Thoracic aorta (tissue), 2 donors: ENCODE measurements at places on chromosomes 7 and 10.

DNA sequence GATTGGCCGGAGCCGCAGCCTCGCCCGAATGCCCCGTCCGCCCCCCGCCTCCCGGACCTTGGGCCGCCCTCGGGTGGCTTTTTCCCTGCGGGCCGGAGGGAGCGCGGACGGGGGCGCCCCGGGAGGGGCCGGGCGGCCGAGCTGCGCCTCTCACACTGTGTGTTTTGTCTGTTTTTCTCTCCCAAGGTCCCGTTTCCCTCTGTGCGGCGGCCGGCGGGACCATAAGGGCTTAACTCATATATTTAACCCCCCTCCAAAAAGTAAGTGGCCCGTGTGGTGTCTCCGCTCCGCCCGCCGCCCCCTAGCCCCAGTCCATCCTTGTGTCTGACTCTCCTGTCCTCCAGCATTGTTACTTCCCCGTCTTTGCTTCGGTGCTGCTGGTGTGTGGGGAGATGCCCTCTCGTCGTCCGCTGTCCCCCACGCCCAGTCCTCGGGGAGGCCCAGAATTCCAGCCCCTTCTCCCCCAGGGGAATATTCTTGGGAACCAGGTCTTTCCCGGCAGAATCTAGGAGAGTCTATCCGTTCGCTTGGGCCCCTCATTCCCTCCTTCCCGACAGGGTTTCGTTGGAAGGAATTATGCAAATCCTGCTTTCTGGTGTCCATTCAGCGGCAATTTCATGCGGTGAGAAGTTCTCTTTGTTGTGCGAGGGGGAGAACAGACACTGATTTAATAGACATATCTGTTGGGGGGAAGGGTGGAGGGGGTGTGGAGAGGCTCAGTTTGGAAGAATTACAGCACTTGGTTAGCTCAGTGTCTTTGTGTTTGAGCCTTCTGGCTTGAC is 1.3 kb downstream of the LCOR start:
- no peak for DNase-seq

DNA sequence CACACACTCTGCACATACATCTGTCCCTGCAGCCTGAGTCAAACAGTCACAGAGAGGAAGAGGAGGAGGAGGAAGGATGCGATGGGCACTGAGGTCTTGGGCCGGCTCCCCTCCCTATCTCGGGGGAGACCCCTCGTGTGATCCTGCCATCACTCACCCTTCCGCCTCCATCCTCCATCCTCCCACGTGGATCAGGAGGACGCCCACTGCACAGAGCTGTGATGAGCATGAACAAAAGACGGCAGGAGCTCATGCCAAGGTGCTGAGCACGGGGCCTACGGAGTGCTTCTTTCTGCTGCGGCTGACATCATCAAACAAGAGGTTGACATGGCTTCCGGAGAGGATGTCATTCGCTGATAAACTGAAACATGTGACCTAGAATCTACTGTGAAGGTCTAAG is 68.0 kb downstream of the DIP2C start:
- no peak for DNase-seq

GRCh38 chr7:131602304-131602993 is 46.0 kb upstream of the PODXL start:
- DNase-seq = no peak

DNA sequence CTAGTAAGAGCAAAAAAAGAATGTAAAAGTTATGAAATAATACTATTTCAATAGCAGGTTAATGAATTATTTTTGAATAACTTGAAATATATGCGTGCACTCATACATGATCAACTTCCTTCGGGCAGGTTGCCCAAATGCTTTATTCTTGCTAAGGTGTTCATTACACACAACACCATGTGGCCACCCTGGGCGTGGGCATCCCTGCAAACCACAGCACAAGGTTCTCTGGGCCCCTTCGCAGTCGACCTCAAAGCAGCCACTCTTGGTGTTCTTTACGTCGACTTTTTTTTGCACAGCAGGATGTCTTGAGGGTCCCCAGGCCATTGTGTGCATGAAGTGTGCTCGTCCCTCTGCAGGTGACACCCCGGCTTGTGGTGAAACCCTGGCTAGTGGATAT is 300.7 kb upstream of the PITRM1 start:
- DNase-seq = no peak

GRCh38 chr10:126207851-126208250 is 180.4 kb downstream of the ADAM12 start:
- DNase-seq = no peak

DNA sequence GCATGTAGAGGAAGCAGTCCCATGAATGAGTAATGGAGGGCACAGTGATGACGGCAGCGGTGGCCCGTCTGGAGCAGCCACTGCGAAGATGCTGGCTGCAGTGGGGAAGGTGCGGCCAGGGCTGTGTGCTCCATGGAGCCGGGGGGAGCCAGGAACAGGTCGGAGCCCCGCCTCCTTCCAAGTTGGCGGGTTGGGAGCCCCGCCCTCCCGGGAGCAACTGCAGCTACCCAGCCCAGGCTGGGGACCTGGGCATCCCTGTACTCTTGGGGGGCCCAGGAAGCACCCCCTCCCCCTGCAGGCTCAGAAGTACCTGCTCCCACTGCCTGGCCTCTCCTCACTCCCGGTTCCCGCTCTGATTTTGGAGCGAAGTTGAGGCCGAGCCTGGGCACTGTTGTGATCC is 175.1 kb upstream of the ADCY1 start:
- DNase-seq = no peak

GRCh38 chr7:19715499-19715898 is 6.7 kb upstream of the POLR1F start:
- no peak for DNase-seq

DNA sequence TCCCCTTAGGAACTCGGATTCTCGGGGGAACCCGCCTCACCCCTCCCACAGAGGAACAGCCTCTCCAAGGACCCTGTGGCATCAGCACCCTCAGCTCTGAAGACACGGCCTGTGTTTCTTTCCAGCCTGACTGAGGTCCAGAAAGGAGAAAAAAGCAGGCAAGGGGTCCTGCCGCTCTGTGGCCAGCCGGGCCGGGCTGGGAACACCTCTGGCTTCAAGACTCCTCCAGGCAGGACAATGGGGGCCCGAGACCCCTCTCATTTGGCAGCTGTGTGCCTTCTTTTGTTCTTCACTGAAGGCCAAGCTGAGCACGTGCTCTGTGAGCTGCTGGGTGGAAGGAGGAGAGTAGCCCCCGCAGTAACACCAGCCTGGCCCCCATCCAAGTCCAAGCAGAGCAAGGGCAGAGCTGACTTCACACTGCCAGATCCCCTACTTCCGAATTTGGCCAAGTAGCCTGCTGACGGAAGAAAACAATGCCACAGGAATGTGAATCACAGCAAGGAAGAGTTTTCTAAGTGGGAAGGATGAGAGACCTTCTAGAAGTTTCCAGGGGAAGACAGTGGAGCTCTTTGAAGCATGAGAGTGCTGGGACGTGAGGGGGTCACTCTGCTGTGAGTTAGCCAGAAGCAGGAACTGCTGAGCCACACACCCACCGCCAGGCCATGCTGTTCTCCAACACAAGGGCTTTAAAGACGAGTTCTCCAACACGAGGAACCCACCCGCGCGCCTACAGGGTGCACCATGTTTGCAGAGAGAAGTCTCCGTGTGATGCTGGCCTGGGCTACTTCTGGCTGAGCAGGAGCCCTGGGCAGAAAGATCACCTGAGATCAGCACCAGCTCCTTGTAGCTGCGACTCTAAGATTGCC is 3.1 kb downstream of the CNPY1 start:
- no peak for DNase-seq

GRCh38 chr7:114977277-114977676 is 55.4 kb downstream of the MDFIC start:
- DNase-seq = no peak

DNA sequence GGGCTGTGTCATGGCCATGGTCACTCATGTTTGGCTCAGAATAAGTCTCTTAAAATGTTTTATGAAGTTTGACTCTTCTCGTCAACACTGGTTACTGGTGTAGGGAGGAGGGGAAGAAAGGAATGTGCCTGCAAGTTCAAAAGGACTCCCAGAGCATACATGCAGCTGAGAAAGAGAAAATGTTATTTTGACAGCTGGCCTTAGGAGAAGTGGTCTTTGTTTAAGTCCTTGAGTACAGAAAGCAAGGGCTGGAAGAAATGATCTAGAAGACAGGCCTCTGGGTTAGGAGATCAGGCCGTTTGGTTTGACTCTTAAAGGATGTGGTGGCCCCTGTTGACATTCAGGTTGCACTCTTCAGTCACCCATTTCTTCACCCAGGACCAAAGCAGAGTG is 245.5 kb downstream of the REEP3 start:
- no peak for DNase-seq

DNA sequence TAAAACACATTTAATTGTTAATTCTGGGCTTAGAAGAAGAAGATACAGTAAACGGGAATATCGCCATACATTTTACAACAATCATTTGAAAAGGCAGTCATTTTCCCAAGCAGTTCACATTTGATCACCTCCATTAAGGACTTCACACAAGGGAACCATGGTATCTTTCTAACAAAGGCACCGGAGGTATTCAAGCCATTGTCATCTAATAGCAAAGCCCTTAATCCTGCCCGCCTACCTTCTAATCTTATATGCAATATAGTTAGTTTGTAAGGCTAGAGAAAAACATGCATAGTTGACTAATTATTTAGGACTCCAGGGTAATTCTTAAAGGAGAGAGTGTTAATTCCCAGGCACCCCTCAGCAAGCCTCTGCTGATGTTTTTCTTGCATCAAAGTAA is 83.1 kb downstream of the MRPL32 start:
- no peak for DNase-seq

DNA sequence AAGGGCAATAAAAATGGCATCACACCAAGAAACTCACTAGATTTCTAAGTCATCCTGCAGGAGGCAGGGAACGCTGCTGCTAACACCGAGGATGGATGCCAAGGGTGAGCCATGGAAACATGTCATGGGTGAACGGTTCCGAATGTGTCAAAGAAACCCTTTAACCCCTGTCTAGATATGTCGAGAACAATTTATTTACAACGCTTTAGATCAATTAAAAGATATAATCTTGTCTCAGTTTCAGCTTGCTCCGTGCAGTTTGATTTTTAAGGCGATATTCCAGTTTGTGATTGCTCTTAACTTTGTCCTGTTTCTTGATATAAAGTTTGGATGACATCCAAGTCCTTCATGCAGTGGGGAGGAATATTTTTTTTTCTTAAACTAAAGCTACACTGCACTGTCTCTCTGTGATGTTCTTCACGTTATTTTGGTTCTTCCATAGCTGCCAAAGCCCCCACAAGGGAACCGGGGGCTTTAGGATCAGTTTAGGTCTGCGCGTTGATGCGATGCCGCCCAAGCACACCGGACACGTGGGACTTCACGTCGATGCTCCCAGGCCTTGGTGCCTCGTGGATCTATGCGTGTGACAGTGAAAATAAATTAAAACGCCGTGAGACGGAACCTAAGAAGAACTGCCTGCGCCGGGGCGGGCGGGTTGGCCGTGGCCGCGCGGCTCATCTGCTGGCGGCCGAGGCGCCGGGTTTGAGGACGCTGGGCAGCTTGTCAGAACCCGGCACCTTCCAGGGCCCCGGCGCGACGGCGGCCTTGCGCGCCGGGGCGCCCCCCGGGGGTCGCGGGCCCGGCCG is 220.3 kb downstream of the PHTF2 start:
- DNase-seq = peak; percentile 30

DNA sequence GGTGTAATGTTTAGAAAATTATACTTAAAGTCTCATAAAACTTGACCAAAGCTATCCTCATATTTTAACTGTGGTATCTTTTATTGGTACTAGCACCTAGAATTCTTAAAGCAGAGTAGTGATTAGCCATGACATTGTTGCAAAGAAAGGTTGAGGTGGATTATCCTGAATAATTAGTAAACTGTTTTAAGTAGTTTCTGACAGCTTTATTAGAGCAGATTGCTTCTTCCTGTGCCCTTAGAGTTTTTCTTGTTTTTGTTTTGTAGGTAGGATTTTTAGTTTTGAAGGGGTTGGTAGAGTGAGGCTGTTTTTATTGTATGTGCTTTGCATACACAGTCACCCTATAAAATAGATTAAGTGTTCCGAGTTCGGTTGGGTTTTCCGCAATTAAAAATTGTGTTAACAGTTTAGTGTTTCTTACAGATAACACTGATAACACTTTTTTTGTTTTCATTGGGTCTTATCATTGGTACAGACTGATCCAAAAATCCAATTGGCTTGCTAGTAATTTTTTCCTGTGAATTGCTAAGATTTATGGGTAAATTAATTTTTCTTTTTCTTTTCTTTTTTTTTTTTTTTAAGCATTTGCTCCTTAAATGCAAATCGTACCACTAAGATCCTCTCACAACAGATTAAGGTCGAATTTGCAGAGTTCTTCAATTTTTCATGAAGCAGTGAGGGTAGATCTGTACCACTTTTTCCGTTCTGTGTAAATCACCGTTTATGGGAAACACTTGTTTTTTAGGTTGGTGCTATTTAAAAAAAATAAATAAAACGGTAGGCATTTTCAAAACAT is 2.1 kb upstream of the PBLD start:
- DNase-seq = no peak

- DNase-seq = no peak
Observed at GRCh38 chr10:109958059-109958458, 34.7 kb upstream of the XPNPEP1 start.

DNA sequence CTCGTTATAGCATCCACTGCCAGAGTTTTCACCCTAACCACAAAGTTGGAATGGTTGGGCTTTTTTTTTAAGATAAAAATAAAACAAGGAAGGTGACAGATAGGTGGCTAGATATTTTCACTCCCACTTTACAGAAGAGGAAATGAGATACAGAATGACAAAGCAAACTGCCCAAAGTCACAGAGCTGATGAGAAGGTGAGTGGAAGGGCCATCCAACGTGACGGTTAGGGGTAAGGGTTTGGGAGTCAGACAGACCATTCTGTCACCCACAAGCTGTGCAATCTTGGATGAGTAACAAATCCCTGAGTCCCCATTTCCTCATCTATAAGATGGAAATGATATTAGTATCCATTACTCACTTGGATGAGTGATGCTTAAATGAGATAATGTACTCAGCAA is 106.9 kb upstream of the PDLIM1 start:
- DNase-seq = no peak

- DNase-seq = no peak
Observed at GRCh38 chr7:23208316-23208715, 26.5 kb downstream of the NUP42 start.

DNA sequence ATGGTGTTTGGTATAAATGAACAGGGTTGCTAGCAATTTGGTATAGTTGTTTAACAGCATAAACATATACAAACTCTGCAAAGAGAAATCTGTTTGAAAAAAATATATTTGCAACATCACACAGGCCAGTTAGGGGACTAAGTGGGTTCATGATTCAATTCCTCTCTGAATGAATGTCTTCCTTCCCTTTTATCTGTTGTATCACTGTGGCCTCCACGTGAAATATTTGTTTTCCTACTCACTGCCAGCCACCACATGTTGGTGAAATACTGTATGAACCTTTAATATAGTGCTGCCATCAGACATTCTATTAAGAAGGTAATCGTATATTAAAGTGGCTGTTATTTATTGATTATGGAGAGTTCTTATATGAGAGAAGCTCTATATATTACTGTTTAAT is 157.0 kb downstream of the ARID5B start:
- DNase-seq = no peak

DNA sequence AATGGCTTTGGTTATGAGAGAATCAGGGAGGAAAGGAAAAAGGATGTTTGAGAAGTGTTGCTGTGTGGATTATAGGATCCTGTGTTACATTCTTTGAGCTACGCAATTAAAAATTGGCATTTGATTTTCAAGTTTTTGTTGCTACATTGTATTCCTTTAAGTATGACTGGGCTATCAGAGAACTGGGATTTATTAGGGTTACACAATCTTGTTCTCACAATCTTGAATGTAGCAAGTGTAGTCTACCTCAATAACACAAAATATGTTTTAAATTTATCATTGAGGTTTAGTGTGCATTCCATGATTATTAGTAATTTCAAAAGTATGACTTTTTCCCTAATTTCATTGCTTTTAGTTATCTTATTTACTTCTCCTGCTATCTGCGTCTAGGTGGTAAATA is 113.9 kb downstream of the CACNB2 start:
- DNase-seq = no peak

- DNase-seq = no peak
Observed at GRCh38 chr7:146423446-146423845, 306.8 kb downstream of the CNTNAP2 start.
